ENCODE measurements at places on chromosomes 3 and 15. TPM values are rescaled to one million over a fixed set of nuclear protein-coding genes. Genes with fewer than 3 reads are reported as not detected.

DNA sequence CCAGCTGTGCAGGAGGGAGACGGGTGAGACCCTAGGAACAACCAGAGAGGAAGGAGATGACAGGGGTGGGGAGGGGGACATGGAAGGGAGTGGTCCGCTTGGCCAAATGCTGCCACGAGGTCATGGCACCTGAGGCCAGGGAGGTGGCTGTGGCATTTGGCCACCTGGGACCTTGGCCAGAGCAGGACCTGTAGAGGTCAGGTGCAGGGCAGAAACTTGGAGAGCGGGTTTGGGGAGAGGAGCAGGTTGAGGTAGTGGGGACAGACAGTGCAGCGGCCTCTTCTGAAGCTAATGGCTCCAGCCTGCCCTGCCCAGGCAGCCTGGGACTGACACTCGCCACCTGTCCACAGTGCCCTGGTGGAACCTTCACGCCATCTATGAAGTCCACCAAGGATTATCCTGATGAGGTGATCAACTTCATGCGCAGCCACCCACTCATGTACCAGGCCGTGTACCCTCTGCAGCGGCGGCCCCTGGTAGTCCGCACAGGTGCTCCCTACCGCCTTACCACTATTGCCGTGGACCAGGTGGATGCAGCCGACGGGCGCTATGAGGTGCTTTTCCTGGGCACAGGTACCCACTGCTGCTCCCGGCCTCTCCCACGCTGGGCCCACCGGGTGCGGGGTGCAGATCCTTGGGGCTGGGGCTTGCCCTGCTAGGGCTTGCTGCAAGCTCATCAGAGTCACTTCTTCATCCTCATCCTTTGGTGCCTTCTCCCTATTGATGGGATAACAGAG lies 7.0 kb upstream of the GNAT1 start:
- no peaks in the 10 kb centered on the region for H3K4me1 ChIP-seq
- H3K27me3 ChIP-seq = no peaks in the 10 kb centered on the region
- no peak for DNase-seq
- H3K4me3 ChIP-seq = no peak overlapping the region

XCR1 gene
- total RNA-seq = not detected

CCR8 gene
- total RNA-seq = 1.7 TPM

DNA sequence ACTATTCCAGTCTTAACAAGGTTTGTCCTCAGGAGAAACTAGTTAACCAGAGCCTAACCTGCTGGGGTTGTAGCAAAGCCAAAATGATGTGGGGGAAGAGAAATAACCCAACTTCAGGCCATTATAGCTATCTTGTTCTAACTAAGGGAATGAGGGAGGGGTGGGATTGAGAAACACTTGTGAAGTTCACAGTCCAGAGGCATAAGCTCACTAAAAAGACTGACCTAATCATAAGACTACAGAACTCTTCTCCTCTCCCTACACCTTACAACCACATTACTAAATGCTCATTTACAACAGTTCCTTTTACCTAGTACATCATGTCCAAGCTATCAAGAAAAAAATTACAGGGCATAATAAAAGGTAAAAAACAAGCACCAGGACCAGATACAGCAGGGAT lies 52.8 kb downstream of the UBE3A start:
- no peak overlapping the region for H3K4me3 ChIP-seq
- DNase-seq = no peak
- H3K27me3 ChIP-seq = no peaks in the 10 kb centered on the region
- peaks cover 28% of the 10 kb centered on the region for H3K36me3 ChIP-seq
- peaks cover 24% of the 10 kb centered on the region for H3K4me1 ChIP-seq

DNA sequence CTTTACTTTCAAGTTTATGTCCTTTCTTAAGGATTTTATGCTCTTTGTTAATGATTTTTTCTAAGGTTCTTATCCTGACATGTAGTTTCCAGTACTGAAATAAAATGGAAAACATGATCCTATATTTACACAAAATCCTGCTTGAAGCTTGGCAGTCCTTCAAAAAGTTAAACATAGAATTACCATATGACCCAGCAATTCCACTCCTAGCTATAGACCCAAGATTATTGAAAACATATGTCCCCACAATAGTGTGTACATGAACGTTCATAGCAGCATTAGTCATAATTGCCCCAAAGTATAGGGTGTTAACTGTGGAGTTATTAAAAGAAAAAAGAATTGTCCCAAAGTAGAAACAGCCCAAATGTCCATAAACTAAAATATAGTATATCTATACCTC lies 33.2 kb downstream of the ITGB5 start:
- no peak for DNase-seq
- H3K36me3 ChIP-seq = no peaks in the 10 kb centered on the region
- no peak overlapping the region for H3K27ac ChIP-seq
- H3K27me3 ChIP-seq = peaks cover 14% of the 10 kb centered on the region
- H3K4me3 ChIP-seq = no peak overlapping the region

- H3K36me3 ChIP-seq = no peaks in the 10 kb centered on the region
- no peak overlapping the region for H3K27ac ChIP-seq
- no peak for DNase-seq
- H3K27me3 ChIP-seq = no peaks in the 10 kb centered on the region
Measured at GRCh38 chr15:77608774-77609173, 23.9 kb downstream of the LINGO1 start.

DNA sequence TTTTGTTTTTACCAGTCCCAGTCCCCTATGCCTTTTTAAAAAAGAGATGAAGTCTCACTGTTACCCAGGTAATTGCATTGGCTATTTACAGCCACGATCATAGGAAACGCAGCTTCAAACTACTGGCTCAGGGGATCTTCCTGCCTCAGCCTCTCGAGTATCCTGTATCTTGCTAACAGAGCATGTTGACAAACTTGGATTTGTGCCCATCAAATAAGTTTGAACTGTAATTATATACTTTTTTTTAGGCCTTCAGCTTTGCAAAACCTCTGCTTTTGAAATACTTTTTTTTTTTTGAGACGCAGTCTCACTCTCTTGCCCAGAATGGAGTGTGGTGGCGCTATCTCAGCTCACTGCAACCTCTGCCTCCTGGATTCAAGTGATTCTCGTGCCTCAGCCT lies 3.0 kb upstream of the EDEM1 start:
- H3K27me3 ChIP-seq = no peaks in the 10 kb centered on the region
- H3K4me3 ChIP-seq = no peak overlapping the region
- H3K36me3 ChIP-seq = peaks cover 13% of the 10 kb centered on the region
- H3K27ac ChIP-seq = no peak overlapping the region
- H3K4me1 ChIP-seq = peaks cover 12% of the 10 kb centered on the region

DNA sequence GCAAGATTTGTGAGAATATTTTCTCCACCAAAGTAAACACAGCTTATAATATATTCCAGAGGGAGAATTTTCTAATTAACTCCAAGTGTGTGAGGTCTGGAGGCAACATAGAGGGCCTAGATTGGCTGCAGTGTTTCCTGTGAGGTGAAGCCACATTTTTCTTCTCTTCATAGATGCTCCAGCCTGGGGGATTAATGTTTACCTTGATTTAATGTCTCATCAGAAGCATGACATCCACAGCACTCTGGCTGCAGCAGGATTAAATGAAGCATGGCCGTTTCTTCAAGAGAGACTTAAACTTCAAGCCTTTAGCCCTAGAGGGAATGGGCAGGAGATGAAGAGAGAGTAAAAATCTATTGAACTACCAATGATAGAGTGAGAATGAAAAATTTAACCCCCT lies 137.9 kb upstream of the ZBTB20 start:
- no peaks in the 10 kb centered on the region for H3K4me1 ChIP-seq
- no peaks in the 10 kb centered on the region for H3K27me3 ChIP-seq
- no peaks in the 10 kb centered on the region for H3K36me3 ChIP-seq
- no peak for DNase-seq
- H3K27ac ChIP-seq = no peak overlapping the region
